Kidney (tissue), 22 donors: ENCODE measurements at places on chromosomes 6 and 20. TPM values are rescaled to one million over a fixed set of nuclear protein-coding genes. Genes with fewer than 3 reads are reported as not detected.
A peak's percentile ranks its signal among the peaks of the same experiment; 100 is the strongest.

DNA sequence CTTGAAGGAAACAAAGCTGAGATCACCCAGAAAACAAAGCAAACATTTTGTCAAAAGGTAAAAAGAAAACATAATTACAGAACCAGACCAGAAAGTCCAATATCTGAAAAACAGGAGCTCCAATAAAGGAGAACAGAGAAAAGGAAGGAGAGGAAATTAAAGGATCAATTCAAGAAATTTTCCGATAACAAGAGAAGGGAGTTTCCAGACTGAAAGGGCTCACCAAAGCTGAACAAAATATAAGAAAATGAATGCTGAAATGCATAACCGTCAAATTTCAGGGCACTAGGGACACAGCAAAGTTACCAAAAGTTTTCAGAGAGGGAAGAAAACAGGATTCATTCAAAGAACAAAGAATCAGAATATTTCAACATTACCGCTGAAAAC lies 23.9 kb downstream of the ILRUN start:
- H3K27me3 ChIP-seq: no peaks in the 10 kb centered on the region
- no peak for DNase-seq
- no peak overlapping the region for H3K4me3 ChIP-seq
- no peak overlapping the region for H3K27ac ChIP-seq
- H3K4me1 ChIP-seq: peaks cover 2% of the 10 kb centered on the region
- H3K36me3 ChIP-seq: no peaks in the 10 kb centered on the region

GRCh38 chr6:155333414-155333813 lies 19.1 kb upstream of the TFB1M start:
- H3K4me1 ChIP-seq: no peaks in the 10 kb centered on the region
- no peak overlapping the region for H3K27ac ChIP-seq
- H3K27me3 ChIP-seq: no peaks in the 10 kb centered on the region
- no peaks in the 10 kb centered on the region for H3K36me3 ChIP-seq
- DNase-seq: peak; percentile 17
- no peak overlapping the region for H3K4me3 ChIP-seq

- no peak overlapping the region for H3K4me3 ChIP-seq
- no peak for DNase-seq
- H3K27ac ChIP-seq: peak overlapping the region; percentile 20
- H3K27me3 ChIP-seq: no peaks in the 10 kb centered on the region
- no peaks in the 10 kb centered on the region for H3K36me3 ChIP-seq
Measured at GRCh38 chr6:75089921-75090320, 115.9 kb downstream of the COL12A1 start.

- no peak overlapping the region for H3K4me3 ChIP-seq
- no peaks in the 10 kb centered on the region for H3K36me3 ChIP-seq
- H3K27me3 ChIP-seq: no peaks in the 10 kb centered on the region
- peak; percentile 62 for DNase-seq
- no peaks in the 10 kb centered on the region for H3K4me1 ChIP-seq
Measured at GRCh38 chr6:149834513-149835481, 29.4 kb downstream of the LRP11 start.

DNA sequence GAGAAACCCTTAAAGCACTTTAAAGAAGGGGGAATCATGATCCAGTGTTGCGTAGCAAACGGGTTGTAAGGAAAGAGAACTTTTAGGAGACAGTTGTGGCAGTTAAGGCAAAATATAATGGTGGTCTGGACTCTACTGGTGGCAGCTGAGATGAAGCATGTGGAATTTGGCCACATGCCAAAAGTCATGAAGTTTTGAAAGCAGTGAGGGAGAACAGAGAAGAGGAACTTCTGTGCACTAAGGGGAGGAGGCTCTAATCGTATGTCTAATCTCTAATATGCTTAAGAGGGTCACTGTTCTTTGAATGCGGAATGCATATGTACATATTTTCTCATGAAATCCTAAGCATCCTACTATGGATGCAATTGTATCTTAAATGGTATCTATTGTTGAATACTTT lies 91.5 kb downstream of the RIMS1 start:
- H3K36me3 ChIP-seq: no peaks in the 10 kb centered on the region
- H3K27me3 ChIP-seq: no peaks in the 10 kb centered on the region
- H3K4me3 ChIP-seq: no peak overlapping the region
- H3K27ac ChIP-seq: no peak overlapping the region

DNA sequence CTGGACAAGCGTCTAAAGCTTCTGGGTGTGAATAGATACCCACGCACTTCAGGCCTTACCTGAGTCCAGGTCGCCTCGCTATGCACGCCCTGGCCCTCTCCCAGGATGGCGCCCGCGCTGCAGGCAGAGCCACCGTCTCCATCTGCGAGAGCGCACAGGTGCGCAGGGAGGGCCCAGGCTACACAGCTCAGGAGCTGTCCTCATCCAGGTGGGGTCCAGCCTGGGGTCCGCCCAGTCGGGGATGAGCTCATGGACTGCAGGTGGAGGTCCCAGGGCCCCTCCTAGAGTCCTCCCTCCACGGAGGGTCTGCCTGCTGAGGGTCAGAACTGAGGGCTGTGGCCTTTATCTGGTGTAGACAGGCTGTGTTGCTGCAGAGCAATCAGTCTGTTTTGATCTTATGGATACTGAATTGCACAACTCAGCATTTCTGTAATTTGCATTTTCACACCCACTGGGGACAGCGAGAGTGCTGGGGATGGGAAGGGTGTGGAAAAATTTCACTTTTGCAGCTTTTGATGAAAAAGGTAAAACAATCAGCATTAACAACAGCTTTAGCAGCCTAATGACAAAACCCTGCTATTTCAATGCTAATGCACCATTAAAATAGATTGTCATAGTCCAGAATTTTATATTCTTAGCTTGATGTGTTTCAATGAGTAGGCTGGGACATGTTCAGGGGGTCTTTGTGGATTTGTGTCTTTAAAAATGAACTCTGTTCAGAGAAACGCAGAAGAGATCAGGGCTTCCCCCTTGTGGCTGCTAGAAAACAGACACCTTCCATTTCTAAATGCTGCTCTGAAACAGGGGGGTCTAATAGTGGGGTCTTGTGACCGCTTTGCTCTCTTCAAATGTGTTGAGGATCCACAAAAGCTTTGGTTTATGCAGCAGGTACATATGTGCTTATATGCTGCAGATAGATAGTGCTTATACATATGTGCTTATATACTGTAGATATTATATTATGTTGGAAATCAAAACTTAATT lies 77.8 kb upstream of the PHACTR3 start:
- H3K4me3 ChIP-seq: no peak overlapping the region
- no peaks in the 10 kb centered on the region for H3K4me1 ChIP-seq
- no peak for DNase-seq
- peaks cover 11% of the 10 kb centered on the region for H3K27me3 ChIP-seq

- H3K27ac ChIP-seq: no peak overlapping the region
- H3K27me3 ChIP-seq: no peaks in the 10 kb centered on the region
- DNase-seq: peak; percentile 61
- H3K36me3 ChIP-seq: no peaks in the 10 kb centered on the region
Measured at GRCh38 chr20:19205981-19206396, 6.5 kb upstream of the SLC24A3 start.

GRCh38 chr6:38673397-38674165 lies 29.4 kb downstream of the GLO1 start:
- no peak overlapping the region for H3K27ac ChIP-seq
- no peaks in the 10 kb centered on the region for H3K27me3 ChIP-seq
- no peak for DNase-seq
- H3K4me1 ChIP-seq: no peaks in the 10 kb centered on the region
- peaks cover 3% of the 10 kb centered on the region for H3K36me3 ChIP-seq

- H3K4me3 ChIP-seq: no peak overlapping the region
- no peaks in the 10 kb centered on the region for H3K4me1 ChIP-seq
- H3K27ac ChIP-seq: no peak overlapping the region
- no peaks in the 10 kb centered on the region for H3K36me3 ChIP-seq
- no peak for DNase-seq
Measured at GRCh38 chr20:12715371-12715770, 293.4 kb upstream of the SPTLC3 start.

DNA sequence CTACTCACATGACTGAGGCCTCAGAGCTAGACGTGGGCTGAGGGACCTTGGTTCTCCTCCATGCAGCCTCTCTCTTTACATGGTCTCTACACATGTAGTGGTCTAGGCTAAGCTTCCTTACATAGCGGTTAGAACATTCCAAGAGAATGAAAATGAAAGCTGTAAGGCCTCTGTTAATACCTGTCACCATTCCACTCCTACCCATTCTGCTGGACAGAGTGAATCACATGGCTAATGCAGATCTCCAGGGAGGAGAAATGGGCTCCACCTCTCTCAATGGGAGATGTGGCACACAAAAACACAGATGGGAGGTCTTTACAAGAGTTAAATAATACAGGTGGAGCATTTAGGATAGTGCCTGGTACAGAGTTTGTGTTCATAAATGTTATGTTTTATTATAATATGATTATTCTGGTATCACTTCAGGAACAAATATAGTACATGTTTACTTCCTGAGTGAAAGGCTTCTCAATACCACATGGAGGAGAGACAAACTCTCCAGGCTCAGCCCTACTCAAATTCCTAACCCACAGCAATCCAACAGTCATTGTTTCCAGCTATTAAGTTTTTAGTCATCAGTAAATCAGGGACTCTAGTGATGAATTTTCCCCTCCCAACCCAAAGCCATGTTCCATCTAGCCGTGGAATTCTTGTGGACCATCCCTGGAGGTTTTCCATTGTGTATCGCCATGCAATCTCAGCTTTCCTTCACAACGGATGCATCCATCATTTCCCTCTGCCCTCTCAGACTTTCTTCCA lies 57.9 kb downstream of the ISM1 start:
- no peaks in the 10 kb centered on the region for H3K27me3 ChIP-seq
- no peak overlapping the region for H3K27ac ChIP-seq
- no peak for DNase-seq

- no peak overlapping the region for H3K27ac ChIP-seq
- no peak for DNase-seq
- H3K36me3 ChIP-seq: no peaks in the 10 kb centered on the region
- H3K4me1 ChIP-seq: no peaks in the 10 kb centered on the region
- H3K27me3 ChIP-seq: no peaks in the 10 kb centered on the region
Measured at GRCh38 chr20:59668926-59669850, 64.8 kb downstream of the PHACTR3 start.

DNA sequence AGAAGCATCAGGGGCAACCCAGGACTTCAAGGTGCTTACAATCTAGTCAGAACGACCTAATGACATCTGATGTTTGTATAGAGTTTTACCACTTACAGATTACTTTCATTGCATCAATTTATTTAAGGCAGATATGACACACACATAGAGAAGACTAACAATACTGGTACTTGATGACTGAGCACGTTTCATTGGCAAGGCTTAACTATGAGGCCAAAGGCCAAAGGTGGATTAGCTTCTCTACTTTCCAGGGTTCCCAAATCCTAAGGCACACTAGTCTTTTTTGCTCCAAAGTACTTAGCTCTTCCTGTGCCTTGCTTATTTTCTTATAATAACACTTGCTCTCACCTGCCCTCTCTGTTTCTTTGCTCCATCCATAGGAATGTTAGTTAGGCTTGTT lies 406.2 kb downstream of the ZFAND3 start:
- DNase-seq: no peak
- no peak overlapping the region for H3K27ac ChIP-seq
- no peaks in the 10 kb centered on the region for H3K27me3 ChIP-seq
- no peaks in the 10 kb centered on the region for H3K36me3 ChIP-seq
- H3K4me1 ChIP-seq: no peaks in the 10 kb centered on the region
- H3K4me3 ChIP-seq: no peak overlapping the region

Gene ZNF334
- total RNA-seq: 8.2 TPM

Gene DEFB110
- total RNA-seq: not detected

Gene PEX3
- total RNA-seq: 28.6 TPM

Gene BYSL
- 14.3 TPM for total RNA-seq

Gene THBS2
- 33.4 TPM for total RNA-seq
